ENCODE measurements at places on chromosomes 13 and 19.

DNA sequence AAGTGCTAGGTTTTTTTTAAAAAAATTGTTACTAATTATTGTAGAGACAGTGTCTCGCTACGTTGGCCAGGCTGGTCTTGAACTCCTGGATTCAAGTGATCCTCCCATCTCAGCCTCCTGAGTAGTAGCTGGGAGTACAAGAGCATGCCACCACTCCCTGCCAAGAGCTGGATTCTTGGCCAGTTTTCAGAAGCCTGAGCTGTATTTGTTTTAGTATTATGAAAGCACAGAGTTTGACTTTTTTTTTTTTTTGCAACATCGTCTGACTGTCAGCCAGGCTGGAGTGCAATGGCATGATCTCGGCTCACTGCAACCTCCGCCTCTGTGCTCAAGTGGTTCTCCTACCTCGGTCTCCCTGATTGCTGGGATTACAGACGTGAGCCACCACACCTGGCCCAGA lies 7.0 kb downstream of the ARMC6 start:
- no peak for DNase-seq

DNA sequence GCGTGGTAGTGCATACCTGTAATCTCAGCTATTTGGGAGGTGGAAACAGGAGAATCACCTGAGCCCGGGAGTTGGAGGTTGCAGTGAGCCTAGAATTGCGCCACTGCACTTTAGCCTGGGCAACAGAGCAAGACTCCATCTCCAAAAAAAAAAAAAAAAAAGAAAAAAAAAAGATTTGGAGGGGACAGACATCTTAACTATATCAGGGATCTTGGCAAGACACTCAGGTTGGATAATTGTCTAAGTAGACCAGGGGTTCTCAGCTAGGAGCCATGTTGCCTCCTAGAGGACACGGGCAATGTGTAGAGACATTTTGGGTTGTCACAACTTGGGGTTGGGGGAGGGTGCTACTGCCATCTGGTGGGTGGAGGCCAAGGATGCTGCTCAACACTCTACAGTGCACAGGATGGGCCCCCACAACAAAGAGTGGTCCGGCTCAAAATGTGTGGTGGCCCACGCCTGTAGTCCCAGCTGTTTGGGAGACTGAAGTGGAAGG lies 1.9 kb upstream of the ZNF580 start:
- no peak for DNase-seq

DNA sequence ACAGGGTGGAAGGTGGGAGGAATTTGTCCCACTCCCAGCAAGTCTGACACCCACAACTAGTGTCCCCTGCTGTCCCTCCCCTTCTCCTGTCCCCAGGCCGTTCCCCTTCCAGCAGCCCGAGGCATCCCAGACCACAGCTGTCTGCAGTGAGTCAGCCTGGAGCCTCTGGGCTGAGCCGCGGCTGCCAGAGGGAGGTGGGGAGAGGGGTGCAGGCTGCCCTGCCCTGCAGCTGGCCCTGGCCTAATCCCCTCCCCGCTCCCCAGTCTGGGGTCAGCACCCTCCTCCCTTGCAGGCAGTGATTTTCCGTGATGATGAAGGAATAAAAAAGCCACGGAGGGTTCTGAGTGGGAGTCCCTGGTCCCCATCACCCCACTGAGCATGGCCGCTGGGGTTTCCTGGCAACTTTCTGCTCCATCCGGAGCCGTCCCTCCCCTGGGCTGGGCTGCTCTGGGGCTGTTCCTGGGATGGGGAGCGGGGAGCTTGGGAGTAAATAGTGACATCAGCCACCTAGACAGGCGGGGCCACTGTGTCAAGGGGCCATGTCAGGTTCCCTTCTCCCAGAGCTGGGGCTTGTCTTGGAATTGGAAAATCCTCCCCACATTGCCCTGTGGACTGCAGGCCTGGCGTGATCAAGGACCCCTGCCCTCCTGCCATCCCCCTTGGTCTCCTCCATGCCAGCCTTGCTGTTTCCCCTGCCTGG lies 16.8 kb downstream of the SPC24 start:
- DNase-seq, result no peak

GRCh38 chr19:19026299-19026971 lies 6.9 kb downstream of the SUGP2 start:
- DNase-seq, result no peak

- peak; percentile 24 for DNase-seq
Measured at GRCh38 chr19:13031917-13032623, 36.8 kb downstream of the NFIX start.

- DNase-seq, result no peak
Measured at GRCh38 chr19:4870025-4870700, 2.7 kb upstream of the PLIN3 start.

DNA sequence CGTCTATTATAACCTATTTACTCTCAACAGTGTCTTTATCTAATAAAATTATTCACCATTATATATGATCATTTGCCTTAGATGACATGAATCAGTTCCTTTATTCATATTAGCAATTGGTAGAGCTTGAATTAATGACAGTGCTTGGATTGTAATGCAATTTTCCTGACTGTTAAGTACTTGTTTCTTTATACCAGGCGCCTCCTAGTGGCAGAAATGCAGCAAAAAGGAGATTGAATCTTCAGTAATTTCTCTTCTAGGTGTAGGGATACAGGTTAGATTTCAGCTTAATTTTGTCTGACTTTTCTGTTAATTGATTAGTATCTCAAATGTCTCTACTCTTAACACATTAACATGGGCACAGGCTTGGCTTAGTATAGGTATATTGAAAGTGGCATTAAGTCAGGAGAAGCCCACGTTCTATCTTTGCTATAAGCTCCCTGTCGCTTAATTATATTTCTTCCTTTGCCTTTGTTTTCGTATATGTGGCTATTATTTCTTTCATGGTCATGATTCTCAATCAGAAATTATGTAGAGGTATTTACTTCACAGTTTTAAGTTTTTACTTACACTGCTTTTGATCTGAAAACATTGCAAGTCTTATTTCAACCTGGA lies 9.1 kb upstream of the LHFPL6 start:
- DNase-seq, result peak; percentile 64

DNA sequence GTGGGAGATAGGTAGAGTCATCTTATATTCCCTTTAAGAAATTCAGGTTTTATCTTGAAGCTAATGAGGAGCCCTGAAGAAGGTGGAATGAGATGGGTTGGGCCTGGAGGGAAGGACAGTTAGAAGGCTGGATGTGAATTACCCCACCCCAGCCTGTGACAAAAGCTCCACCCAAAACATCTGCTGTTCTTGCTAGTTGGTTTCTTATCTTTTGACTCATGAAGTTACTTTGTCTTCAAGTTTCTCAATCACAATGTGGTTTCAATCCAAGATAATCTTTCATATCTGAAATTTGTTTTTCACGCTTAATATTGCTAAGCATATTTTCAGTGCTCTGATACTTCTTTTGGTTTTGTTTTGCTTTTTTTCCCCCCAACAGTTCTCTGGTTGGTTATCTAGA lies 38.3 kb upstream of the HMGB1 start:
- DNase-seq, result no peak

GRCh38 chr13:106083620-106084350 lies 451.7 kb downstream of the EFNB2 start:
- no peak for DNase-seq

- DNase-seq, result no peak
Measured at GRCh38 chr13:54165581-54166215, 1137.1 kb downstream of the OLFM4 start.

DNA sequence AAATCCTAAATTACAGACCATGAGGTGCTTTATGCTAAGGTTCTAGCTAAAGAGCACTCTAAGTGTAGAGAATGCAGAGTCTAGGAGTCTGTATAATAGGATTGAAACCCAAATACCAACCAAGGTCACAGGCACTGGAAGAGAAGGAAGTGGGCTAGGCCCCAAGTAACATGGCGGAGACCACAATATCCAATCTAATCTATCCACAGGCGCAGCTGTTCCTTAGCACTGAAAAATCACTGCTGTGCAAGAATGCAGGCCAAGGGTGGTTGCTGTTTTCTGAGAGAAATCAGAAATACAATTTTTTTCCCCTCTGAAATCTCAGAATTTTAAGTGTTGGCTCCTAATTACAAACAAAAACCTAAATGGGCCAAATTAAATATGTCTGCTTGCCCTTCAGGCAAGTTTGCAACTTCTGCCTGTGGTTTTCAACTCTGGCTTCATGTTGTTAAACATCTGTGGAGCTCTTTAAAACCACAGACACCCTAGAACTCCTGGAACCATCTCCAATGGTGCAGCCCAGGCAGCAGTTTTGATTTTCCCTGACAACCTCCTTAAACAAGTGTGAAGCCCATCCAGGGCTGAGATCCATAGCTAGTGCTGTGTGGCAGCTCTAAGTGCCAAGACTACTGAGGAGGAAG lies 6.1 kb downstream of the RANBP3 start:
- DNase-seq, result no peak

- DNase-seq, result no peak
Measured at GRCh38 chr19:11414544-11414943, 4.6 kb downstream of the RGL3 start.

DNA sequence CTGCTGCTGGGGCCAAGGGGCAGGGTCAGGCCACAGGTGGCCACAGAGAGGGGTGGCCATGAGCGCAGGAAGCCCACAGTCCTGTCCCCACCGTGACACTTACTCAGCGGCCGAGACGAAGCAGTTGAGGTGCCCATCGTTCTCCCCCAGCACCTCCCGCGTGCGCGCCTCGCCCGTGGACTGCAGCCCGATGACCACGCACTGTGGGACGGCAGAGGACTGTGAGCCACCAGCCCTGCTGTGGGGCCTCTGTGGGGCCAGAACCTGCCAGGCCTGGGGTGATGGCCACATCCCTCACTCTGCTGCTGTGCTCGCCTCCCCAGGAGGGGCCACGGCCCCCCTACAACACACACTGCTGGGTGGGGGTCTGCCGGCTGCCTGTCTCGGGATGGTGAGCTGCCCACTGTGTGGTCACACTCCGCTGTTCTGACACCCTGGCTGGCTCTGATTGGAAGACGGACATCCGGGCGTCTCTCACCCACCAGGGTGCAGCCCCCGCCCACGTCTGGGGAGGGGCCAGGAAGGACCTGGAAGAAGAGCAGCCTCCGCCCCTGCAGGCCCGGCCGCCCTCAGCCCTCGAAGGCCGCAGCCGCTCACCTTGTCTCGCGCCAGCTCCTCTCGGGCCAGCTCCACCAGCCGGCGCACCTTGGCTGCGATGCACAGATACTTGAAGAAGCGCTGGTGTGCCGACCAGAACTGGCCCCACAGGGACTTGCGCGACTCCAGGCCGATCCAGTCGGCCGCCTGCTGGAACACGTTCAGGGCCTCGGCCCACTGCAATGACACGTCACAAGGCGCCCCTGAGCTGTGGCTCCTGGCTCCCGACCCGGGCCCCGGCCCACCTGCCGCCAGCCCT lies 13.2 kb downstream of the GPX4 start:
- no peak for DNase-seq

- DNase-seq, result no peak
Measured at GRCh38 chr13:94033830-94034642, 445.4 kb downstream of the DCT start.

GRCh38 chr19:862581-863314 lies 3.3 kb downstream of the CFD start:
- DNase-seq, result no peak

GRCh38 chr13:30403456-30403855 lies 18.8 kb upstream of the UBE2L5 start:
- DNase-seq, result no peak

DNA sequence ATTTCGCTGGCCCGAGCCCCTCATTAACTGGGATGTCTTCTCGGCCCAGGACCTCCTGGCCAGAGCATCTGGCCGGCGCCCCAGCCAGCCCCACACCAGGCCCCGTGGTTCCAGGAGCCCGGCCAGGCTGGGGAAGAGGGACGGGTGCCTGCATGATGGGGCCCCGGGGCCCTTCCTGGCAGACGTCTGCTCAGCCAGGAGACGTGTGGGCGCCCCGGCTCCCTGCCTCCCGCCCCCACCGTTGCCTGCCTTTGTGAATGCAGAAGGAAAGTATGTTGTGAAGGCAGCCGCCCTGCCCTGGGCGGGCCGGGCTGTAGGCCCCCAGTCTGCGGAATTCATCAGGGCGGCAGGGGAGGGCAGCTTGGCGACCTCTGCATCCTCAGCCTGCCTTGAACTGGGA lies 4.4 kb upstream of the COMP start:
- DNase-seq, result no peak

DNA sequence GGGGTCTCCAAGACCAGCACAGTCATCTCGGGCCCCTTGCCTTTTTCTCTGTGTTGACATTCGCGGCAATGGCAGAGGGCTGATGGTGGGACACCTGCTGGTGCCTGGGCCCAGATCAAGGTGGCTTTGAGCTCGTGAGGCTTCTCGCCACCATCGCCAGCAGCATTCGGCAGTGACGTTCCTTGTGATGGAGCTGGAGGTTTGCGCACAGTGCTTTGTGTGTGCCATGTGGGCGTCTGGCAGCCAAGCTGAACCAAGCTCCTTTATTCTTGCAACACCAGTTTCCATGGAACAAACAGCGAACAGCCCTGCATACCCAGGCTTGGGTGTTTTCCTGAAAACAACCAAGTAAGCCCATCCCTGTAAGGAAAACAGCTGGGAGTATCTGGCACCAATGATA lies 9.1 kb upstream of the TMEM255B start:
- no peak for DNase-seq

GRCh38 chr19:38676023-38676877 lies 28.8 kb downstream of the ACTN4 start:
- no peak for DNase-seq

- DNase-seq, result peak; percentile 78
Measured at GRCh38 chr13:44918326-44919103, 70.8 kb downstream of the NUFIP1 start.

- no peak for DNase-seq
Measured at GRCh38 chr19:46179076-46179759, 31.2 kb downstream of the IGFL2 start.

- no peak for DNase-seq
Measured at GRCh38 chr13:110456550-110456949, 105.0 kb downstream of the RAB20 start.

GRCh38 chr19:13120031-13120430 lies 2.0 kb downstream of the NACC1 start:
- DNase-seq, result no peak

DNA sequence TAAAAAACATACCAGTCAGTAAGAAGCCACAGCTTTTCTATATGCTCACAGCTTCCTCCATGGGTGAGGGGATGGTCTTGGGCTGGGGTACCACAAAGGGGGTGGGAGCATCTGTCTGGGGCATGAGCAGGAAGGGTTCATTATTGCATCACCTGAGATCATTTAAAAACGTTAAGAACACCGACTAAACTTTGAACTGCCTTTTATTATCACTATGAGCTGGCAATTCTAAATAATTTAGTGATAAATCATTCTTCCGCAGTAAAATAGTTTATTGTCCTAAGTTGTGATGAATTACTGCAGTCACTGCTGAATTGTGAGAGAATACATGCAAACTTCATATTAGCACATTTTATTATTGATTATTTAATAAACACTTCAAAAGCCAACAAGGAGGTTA lies 71.6 kb downstream of the KL start:
- no peak for DNase-seq

All from NCI-H2107 (cell line).